ENCODE measurements at places on chromosomes 4 and X.

DNA sequence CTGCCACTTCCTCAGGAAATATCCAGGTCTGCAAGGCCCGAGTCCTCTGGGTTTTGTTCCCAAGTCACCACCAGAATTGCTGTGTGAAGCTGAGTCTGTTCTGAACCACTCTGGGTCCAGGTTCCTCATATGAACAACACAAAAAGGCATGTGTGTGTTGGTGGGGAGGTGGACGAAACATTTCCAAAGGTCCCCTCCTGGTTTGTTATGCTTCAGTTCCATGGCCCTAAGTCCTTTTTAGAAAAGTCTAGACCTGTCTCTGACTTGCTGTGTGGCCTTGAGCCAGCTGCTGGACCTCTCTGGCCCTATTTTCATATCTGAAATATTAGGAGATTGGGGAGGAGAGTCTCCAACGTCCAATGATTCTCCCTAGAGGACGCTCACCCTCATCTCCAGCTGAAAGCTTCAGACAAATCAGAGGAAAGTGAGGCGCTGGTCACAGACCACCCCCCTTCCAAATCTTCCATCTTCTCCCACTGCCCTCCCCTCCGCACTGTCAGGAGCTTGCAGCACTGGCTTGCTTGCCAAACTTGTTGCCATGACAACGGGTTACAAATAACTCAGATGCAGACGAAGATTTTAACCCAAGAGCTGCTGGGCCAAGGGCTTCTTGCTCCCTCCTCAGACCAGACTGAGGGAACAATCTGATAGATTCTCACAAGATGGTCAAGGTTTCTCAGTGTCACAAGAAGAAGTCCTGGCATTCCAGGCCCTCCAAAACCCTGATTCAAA lies 64.5 kb downstream of the SMC1A start:
- DNase-seq: peak; percentile 58

GRCh38 chrX:150849996-150850720 lies 48.3 kb downstream of the CD99L2 start:
- DNase-seq: no peak

DNA sequence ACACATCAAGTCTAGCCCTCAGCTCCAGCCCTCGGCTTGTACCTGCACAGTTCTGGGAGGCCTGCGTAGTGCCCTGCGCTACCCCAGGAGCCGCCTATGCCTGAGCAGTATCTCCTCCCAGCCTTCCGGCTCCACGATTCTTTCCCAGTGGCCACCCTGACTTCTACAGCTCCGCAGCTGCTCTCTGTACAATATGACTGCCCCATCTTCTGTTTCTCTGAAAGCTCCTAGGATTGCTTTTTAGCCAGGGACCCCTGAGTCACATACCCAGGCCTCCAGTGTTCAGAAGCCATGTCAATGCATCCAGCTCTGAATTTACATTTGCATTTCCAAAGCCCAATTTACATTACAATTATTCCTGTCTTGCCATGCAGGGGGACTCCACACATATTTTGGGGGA lies 135.5 kb downstream of the PJA1 start:
- no peak for DNase-seq

DNA sequence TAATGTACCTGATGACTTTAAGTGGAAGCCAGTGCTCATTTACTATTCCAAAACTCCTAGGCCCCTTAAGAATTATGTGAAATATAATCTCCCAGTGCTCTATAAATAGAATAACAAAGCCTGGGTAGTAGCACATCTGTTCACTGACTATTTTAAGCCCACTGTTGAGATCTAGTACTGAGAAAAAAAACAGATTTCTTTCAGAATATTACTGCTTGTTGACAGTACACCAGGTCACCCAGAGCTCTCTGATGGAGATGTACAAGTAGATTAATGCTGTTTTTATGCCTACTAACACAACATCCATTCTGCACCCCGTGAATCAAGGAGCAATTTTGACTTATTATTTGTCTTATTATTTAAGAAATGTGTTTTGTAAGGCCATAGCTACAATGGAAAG lies 75.7 kb downstream of the FAM47C start:
- DNase-seq: no peak

- no peak for DNase-seq
Measured at GRCh38 chr4:144556636-144557035, 89.3 kb upstream of the HHIP start.

- DNase-seq: no peak
Measured at GRCh38 chr4:26484032-26484515, 6.2 kb downstream of the CCKAR start.

GRCh38 chrX:119763181-119763580 lies 4.8 kb downstream of the SOWAHD start:
- no peak for DNase-seq

DNA sequence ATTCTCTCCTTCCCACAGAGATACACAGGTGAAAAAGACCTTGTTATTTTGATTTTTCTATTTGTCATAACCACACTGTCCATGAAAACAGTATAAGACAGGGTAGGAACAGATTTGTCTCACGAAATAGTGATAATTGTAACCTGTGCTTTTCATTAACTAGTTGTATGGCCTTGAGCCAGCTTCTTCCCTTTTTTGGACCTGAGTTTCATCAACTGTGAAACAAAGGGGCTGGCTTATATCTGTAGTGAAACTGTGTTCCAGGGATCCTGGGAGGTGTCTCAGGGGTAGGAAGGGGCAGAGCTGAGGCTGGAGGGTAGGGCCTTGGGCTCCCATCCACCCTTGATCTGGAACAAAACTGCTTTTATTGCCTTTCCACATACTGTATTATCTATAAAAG lies 50.9 kb downstream of the MED28 start:
- DNase-seq: no peak

DNA sequence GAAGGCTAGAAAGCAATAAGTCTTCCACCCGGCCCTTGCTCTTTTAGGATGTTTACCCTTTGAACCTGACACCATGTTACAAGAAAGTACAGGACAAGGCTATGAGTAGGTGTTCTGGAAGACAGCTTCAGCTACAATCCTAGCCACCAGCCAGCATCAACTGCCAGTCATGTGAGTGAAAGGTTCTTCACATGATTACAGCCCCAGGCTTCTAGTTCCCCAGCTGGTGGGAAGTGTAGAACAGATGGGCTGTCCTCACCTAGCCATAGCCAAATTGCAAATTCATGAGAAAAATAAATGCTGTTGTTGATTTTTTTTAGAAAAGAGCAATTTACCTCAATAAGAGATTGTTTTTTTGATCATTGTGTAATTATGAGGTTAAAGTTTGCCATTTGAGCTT lies 60.8 kb downstream of the GRXCR1 start:
- DNase-seq: no peak

DNA sequence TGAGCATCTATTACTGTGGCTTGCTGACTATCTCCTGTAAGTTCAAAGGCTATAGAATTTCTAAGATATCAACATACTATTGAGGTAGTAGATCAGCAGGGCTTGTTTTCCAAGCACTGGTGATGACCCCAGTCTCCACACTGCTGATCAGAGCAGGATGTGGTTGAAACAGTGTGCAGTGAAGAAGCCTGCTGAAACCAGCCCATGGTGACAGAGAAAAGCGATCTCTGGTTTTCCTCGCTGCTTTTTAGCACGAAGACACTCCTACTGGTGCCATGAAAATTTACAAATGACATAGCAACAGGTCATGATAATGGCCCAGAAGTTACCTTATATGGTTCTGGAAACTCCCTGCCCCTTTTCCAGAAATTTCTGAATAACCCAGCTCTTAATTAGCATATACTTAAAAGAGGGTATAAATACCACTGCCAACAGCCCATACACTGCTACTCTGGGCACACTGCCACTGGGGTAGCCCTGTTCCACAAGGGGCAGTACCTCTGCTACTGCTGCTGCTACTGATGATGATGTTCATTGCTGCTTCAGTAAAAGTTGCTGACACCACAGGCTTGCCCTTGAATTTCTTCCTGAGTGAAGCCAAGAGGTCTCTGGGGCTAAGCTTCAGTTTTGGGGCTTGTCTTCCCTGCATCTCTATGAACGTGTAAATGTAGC lies 1689.5 kb upstream of the PCDH10 start:
- no peak for DNase-seq

GRCh38 chr4:132982151-132982550 lies 166.9 kb upstream of the PCDH10 start:
- DNase-seq: peak; percentile 6

GRCh38 chrX:115266300-115266699 lies 23.2 kb upstream of the LUZP4 start:
- DNase-seq: no peak

DNA sequence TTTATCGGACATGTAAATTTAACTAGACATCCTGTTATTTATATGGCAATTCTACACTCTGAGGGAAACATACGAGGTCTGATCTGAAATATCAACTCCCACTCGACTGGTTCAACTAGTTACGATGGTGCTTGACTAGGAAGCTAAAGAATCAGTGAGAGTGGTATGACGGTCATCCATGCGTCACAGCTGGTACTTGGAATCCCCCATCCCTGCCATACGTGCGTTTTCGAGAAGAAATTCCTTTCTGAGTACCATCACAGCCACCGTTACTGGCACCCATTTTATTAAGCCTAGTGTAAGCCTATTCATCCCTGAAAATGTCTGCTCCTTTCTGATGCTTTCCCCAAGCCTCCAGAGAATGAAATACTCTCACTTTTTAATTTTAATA lies 695 bp upstream of the PIGA start:
- DNase-seq: peak; percentile 14

Measured in iPS-NIHi11 (cell line).